Left renal cortex interstitium (tissue), 4 donors: ENCODE measurements at places on chromosomes 16 and 17.
A peak's percentile ranks its signal among the peaks of the same experiment; 100 is the strongest.

DNA sequence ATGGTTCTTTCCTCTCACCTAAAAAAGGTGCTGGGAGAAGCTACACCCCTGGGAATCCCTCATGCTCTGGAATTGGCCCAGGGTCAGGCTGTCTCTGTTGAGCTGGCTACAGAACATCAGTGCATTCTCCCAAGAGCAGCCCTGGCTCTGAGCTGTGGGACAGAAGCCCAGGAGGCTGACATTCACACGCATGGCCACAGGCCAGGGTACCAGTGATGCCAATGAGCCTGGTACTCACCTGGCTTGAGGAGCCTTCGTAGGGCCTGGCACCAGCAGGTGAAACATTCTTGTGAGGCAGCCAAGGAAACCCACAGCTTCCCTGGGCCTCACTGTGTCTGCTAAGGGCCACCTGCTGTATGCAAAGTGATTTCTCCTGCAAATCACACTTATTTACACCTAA, 121.7 kb upstream of the CCL2 start:
- no peak for DNase-seq

DNA sequence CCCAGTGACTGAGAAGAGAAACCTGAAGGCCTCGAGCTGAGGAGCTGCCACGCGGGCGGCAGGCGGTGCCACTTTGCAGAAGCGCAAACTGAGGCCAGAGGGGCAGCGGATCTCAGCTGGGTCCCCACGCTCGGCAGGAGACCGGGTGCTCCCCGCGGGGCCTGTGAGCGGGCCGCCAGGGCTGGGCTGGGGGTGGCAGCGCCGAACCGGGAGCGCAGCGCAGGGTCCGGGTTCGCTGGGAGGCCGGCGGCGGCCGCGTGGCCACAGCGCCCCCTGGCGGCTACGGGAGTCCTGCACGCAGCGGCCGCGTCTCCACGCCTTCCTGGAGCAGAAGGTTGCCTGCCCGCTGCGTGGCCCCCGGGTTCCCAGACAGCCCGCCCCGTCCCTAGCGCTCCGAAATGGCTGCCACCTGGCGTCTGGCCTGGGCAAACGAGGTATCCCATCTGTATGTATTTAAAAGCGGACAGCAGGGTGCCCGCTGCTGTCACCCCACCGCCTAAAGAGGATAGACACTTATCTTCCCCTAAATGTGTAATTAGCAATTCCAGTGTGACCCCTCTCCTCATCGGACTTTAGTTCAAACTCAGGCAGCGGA, 96.1 kb upstream of the CDH5 start:
- no peak for DNase-seq

- DNase-seq: no peak
These were observed 57.7 kb downstream of the TBC1D16 start for GRCh38 chr17:79977708-79978547.

- DNase-seq: peak; percentile 63
These were observed 722 bp downstream of the CDC27 start for GRCh38 chr17:47188271-47188875.

- no peak for DNase-seq
These were observed 18.2 kb upstream of the ATF7IP2 start for GRCh38 chr16:10367616-10368188.

GRCh38 chr16:24497440-24497839, 41.9 kb upstream of the RBBP6 start:
- no peak for DNase-seq

- DNase-seq: no peak
These were observed 10.9 kb downstream of the JUP start for GRCh38 chr17:41775394-41776226.

- DNase-seq: no peak
These were observed 4.4 kb upstream of the CSNK1D start for GRCh38 chr17:82277851-82278250.

DNA sequence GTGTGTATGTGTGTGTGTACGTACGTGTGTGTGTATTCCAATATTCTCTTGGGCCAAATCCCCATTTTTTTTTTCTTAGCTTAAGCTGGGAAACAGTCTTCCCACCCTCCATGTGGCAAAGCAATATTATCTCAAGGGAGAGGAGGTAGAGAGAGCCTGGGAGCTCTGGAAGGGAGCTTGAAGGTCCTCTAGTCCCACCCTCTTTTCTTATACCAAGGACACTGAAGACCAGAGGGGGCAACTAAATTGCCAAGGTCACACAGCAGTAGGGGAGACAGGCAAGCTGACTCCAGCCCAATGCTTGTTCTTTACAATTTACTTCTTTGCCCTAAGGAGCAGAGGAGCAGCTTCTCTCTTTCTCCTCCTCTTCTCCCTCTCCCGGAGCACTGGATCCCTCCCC, 6.8 kb downstream of the SRCIN1 start:
- no peak for DNase-seq

GRCh38 chr17:7133424-7133823, 18.8 kb upstream of the ASGR2 start:
- DNase-seq: no peak

- DNase-seq: no peak
These were observed 10.9 kb downstream of the KRT37 start for GRCh38 chr17:41413353-41413957.

- no peak for DNase-seq
These were observed 98.5 kb downstream of the METRNL start for GRCh38 chr17:83177611-83178532.

DNA sequence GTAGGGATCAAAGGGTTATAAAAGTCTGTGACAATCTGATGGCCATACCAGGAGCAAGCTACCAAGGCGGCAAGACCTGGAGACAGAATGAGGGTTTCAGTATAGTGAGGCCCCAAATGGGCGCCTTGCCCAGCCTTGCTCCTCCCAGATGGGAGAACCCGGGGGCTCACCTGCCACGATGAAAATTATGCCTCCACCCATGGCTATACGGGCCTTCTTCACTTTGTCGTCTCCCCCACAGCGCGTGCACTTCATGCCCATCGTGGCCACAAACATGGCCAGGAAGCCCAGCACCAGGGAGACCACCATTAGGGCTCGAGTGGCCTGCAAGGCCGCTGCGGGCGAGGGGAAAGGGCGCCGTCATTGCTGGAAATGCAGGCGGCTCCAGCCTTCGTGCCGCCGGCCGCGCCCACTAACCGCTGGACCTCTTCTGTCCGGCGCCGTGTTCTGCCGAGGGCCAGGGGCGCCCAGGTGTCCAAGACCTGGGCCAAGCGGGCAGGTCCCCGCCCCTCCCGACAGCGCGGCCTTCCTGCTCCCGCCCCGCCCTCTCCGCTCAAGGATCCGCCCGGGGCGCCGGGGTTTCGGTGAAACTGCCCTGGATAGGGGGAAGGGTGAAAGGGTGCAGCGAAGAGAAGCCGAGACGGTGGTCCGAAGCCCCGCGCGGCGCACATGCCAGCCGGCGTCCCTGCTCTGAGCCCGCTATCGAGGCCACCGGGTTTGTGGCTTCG, 1.5 kb downstream of the CLDN7 start:
- DNase-seq: no peak

DNA sequence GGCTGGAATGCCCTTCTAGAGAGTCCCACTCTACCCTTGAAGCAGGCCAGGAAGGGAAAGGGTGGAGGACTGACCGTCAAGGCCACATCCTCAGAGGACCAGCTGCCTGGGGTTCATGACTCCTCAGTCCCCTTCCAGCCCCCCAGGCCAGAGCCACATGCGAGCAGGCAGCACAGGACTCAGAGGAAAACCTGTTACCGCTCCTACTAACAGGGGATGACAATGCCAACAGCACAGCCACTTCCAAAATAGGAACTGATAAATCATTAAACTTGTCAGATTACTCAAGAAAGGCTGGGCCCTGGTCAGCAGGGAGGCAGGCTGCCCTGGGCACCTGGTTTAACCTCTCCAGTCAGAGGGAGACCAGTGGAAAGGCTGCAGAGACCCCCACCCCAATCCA, 206.2 kb upstream of the SDK2 start:
- no peak for DNase-seq

DNA sequence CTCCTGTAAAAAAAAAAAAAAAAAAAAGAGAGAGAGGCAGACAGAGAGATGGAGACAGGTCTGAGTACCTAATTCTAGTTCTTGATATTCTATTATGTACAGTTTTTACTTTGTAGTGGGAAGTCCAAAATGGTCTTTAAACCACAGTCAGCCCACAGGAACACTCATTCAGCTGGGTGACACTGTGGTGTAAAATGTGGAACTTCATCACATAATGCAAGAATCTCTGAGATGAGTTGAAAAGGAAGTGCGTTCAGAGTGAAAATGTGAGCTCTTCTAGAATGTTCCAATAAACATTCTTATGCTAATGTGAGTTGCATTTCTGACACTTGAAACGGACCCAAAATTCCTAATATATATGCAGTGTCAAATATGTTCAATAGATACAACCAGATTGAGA, 972.1 kb downstream of the CDH11 start:
- no peak for DNase-seq

- no peak for DNase-seq
These were observed 24.2 kb upstream of the IL17C start for GRCh38 chr16:88613911-88614817.

DNA sequence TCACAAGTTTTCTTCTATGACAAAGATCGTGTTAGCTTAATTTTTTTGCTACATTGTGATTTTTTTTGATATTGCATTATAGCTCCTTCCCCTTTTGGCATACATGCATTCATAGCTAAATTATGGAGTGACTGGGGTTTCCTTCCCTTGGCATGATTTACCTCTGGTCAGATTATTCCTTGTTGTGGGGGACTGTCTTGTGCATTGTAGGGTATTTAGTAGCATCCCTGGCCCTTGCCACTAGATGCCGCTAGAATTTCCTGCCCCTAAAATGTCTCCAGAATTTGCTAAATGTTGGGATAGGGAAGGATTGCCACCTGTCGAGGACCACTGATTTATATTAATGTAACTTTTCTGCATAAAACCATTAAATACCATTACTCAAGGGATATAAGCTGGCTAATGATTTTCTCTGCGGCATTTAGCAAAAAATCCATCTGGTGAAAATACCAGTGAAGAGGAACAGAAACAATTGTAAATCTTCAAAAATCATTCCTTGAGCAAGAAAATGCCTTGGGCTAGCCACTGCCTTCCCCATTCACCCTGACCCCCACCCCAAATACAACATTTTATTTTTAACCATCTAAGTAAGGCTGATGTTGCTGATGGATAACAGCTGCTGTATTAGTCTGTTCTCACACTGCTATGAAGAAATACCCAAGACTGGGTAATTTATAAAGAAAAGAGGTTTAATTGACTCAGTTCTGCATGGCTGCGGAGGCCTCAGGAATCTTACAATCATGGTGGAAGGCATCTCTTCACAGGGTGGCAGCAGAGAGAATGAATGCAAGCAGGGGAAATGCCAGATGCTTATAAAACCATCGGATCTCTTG, 195.2 kb downstream of the MAP2K6 start:
- DNase-seq: no peak

- DNase-seq: no peak
These were observed 71.4 kb downstream of the ZFHX3 start for GRCh38 chr16:72976438-72977064.

DNA sequence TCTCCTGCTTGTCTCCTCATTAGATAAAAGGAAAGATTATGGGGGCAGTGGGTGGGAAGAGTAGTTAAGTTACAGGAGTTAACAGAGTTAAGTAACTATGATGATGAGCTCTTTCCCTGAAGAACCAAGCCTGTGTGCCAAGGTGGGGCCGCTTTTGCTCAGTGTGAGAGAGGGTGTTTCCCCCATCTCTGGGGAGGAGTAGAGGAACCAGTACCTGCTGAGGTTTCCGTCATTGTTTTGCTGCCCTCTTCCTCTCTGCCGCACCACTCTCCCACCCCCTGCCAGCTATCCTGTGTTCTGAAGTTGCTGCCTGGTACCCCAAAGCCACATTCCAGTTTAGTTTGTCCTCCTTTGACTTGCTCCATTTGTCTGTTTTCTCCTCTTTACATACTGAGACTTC, 20.8 kb upstream of the KRT10 start:
- no peak for DNase-seq

- no peak for DNase-seq
These were observed 425.1 kb downstream of the UTP18 start for GRCh38 chr17:51685287-51685909.

GRCh38 chr17:57939797-57940196, 15.4 kb downstream of the CUEDC1 start:
- DNase-seq: no peak

DNA sequence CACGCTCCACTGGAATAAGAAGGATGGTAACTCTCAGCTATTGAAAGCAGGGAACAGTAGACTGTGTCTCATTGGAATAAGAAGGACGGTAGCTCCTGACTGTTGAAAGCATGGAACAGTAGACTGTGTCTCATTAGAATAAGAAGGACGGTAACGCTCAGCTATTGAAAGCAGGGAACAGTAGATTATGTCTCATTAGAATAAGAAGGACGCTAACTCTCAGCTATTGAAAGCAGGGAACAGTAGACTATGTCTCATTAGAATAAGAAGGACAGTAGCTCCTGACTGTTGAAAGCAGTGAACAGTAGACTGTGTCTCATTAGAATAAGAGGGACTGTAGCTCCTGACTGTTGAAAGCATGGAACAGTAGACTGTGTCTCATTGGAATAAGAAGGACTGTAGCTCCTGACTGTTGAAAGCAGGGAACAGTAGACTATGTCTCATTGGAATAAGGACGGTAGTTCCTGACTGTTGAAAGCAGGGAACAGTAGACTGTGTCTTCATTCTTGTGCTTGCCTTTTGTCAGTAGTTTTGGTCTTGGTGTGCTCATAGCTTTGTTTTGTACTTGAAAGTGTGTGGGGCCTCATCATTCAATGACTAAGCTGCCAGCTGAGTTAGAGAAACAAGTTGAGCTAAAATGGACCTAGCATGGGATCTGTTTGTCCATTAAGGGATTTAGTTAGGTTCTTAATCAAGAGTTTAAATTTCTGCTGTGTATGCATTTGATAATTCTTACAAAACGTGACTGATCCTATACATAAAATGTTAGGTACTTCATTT, 58.5 kb downstream of the BANP start:
- DNase-seq: no peak

- no peak for DNase-seq
These were observed 328 bp downstream of the LLGL1 start for GRCh38 chr17:18225642-18226283.

DNA sequence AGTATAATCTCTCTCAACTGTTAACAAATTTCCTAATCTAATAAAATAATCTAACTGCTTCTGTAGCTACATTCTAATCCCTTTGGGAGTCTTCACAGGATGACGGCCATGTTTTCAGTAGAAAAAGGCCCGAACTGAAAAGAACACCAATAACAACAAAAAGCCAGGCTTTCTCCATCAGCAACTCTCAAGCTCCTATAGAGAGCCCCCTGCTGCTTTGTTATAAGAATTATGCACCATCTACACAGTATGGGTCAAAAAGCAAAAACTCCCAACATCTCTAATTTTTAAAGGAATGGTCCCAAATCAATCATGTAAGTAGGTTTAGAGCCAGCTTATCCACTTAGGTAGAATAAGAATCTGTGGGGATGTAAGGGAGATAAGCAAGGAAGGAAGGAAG, 163.6 kb upstream of the C17orf78 start:
- no peak for DNase-seq

- DNase-seq: no peak
These were observed 3.4 kb downstream of the SKA2 start for GRCh38 chr17:59151591-59151990.

DNA sequence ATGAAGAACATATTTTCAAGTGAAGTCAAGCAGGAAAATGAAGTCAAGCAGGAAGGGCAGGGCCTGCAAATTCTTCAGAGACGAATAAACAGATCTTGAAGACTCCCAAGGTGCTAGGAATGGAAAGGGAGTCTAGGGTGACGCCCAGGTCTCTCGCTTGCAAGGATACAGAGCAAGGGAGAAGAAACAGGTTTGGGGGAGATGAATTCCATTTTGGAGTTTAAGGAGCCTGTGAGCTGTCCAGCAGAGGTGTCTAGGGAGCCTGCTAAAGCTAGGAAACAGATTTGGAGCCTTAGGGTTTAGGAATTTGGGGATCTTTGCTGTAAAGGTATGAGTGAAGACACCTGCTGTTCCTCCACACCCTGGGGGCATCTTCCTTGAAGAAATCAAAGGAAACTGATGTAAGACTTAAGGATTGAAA, 2.0 kb upstream of the UNKL start:
- DNase-seq: no peak
